Sciatic nerve (tissue), 2 donors: ENCODE measurements at places on chromosomes 7 and 10. TPM values are rescaled to one million over a fixed set of nuclear protein-coding genes. Genes with fewer than 3 reads are reported as not detected.

DNA sequence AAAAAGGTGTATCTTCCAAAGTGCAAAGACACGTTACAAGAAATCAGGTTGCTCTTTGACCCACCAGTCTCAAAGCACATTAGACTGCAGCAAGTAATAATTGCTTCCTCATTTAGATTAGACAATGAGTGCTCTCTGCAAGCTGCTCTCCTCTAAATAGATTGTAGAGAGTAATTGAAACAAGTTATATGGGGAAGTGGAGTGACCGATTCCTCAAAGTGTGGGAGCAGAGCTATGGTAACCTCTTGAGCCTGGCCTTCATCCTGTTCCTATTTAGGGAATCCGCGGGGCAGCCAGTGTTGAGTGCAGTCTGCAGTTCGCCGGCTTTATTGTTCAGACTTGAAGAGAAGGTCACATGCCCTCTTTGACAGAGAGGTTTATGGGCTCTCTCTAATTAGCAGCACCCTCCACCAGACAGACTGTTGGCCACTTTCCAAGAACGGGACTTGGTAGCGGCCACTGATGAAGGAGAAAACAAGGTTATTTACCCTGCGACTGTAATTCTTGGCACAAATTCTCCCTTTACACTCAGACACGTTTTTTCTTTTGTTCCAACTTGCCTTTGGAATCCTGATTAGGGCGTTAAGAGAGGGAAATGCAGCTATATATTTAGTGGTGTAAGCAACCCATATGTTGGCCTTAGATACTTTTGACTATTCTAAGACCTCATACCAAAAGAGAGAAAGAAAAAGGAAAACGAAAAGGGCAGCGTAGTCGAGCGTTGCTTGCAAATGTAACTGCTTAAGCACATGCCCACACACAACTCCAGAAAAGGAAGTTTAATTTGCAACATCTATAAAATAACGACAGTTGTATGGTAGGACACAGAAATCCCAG lies 107.5 kb downstream of the REEP3 start:
- peak; percentile 67 for DNase-seq

- peak; percentile 57 for DNase-seq
Observed at GRCh38 chr7:27187475-27188385, 2.7 kb upstream of the HOXA11 start.

DNA sequence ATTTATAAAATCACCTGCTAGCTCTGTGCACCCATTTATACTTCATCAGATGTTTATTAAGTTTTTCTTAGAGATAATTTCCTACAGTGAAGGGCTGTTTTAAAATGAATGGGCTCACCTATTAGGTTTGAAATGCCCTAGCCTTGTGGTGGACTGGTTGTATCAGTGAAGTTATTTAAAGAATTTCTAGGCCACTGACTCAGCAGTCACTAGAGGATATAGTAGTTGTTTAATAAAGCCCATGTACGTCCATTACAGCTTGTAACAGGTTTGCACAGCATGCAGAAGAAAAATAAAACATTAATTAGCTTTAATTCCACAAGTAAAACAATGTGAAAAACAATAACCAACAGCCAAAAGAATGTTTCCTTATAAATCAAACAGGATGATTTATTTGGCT lies 128.0 kb downstream of the RSU1 start:
- no peak for DNase-seq

DNA sequence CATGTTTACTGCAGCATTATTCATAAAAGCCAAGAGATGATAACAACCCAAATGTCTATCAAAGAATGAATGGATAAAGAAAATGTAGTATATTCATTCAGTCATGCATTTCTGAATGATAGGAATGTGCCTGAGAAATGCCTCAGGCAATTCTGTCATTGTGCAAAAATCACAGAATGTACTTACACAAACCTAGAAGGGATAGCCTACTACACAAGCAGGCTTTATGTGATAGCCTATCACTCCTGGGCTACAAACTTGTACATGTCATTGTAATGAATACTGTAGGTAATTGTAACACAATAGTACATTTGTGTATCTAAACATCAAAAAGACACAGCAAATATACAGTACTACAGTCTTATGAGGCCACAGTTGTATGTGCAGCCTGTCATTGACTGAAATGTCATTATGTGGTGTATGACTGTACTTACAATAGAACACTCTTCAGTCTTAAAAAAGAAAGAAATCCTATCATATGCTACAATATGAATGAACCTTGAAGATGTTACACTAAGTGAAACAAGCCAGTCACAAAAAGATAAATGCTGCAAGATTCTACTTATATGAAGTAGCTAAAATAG lies 141.8 kb upstream of the GPR22 start:
- DNase-seq = no peak

DNA sequence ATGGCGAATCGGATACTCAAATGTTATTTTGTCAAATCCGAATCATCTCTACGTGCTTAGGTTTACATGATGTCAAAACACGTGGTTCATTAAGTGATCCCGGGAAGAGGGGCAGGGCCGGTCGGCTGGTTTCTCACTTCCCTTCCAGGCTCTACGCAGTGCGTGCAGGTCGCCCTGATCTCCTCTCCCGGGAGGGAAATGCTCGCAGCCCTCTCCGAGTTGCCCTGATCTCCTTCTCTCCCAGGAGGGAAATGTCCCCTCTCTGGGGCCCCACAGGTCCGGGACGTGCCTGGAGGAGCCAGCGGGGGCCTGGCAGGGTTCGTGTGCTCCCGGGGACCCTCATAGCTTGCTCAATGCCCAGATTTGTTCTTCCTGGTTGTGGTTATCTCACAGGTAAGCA lies 202.7 kb downstream of the DNAJB6 start:
- DNase-seq = peak; percentile 38

The NYAP1 gene
- 9.1 TPM for total RNA-seq

The GCK gene
- 1.9 TPM for total RNA-seq

The GRM8 gene
- total RNA-seq = 1.8 TPM

The ATOH7 gene
- total RNA-seq = 0.22 TPM
